ENCODE measurements at places on chromosomes 7 and 10.

GRCh38 chr10:60130130-60130579, 223.8 kb upstream of the CCDC6 start:
- no peak for DNase-seq

DNA sequence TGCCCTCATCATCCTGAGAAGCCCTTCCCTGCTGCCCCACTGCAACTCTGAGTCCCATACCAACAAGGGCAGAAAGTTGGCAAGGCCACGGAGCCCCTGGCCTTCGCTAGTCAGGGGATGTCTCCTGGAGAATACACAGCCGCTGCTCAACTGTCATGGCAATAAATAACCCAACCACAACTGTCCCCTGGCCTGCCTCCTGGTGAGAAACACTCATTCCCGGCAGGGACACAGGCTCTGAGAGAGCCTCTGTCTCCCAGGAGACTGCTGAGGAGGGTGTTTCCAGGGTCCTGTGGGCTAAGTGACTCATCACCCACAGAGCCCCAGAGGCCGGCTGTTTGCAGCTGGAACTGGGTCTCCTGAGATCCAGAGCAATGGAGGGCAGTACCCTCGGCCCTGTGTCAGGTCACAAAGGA, 354.1 kb downstream of the TNS3 start:
- peak; percentile 78 for DNase-seq

GRCh38 chr7:14305233-14305866, 315.9 kb upstream of the ETV1 start:
- DNase-seq = no peak

- no peak for DNase-seq
Measured at GRCh38 chr7:137325927-137326326, 17.6 kb downstream of the PTN start.

GRCh38 chr7:33757563-33758165, 147.7 kb upstream of the BMPER start:
- DNase-seq = peak; percentile 59

DNA sequence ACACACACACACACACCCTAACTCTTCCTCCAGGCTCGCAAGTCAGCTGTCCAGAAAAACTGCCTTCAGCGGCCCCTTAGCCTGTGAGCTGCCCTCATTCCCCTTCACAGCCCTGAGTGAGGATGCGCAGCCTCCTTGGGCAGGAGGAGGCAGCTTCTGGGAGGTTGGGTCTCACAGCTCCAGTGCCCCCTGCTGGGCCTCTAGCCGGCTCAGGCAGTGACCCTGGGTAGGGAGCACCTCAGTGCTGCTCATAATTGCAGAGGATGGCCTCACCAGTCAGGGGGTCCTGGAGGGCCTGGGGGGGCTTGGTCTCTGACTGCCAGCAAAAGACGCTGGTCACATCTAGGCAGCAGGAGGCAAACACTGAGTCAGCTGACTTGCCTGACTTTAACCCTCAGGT, 43.7 kb downstream of the ZNF273 start:
- DNase-seq = no peak

DNA sequence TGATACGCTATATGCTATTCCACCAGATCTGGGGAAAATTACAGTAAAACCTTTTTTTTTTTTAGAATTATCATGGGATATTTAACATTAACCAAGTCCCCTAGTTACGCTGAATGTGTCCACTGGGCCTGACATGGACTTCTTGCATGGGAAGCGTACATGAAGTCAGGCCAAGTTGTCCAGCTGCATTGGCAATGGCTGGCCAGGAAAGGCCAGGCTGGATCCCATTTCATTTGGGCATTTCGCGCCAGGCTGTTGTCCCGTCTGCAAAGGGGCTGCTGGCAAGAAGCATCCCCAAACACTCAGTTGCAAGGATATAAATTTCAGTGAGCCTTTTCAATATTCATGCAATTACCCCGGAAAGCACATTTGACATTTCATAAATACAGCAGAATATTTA, 933.3 kb downstream of the GRID1 start:
- DNase-seq = no peak

- no peak for DNase-seq
Measured at GRCh38 chr7:21051865-21052264, 265.2 kb upstream of the SP8 start.

- peak; percentile 36 for DNase-seq
Measured at GRCh38 chr10:132942101-132943057, at the start of gene CFAP46. Gene CFAP46 (minus strand): TSS chr10:132942570. CDS start chr10:132942484, 86 bp downstream.

GRCh38 chr7:55517191-55517633, 55.1 kb downstream of the VOPP1 start:
- no peak for DNase-seq

DNA sequence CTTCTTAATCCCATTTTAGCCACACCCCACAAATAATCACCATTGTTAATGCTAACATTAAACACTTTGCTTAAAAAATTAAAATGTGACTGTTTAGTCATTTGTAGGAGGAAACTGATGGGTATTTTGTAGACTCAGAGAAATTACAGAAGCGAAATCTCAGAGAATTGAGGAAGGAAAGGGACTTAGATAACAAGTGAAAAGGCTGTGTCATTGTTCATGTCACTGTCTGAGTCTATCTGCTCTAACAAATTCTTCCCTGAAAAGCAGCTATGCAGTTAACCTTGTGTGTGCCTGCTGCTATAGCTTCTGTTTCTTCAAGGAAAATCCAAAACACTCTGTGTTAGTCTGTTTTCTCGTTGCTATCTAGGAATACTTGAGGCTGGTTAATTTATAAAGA, 40.9 kb upstream of the PLXDC2 start:
- no peak for DNase-seq

- no peak for DNase-seq
Measured at GRCh38 chr10:114618722-114619121, 39.4 kb downstream of the ABLIM1 start.

GRCh38 chr10:28875549-28876081, 198.3 kb downstream of the BAMBI start:
- peak; percentile 86 for DNase-seq

DNA sequence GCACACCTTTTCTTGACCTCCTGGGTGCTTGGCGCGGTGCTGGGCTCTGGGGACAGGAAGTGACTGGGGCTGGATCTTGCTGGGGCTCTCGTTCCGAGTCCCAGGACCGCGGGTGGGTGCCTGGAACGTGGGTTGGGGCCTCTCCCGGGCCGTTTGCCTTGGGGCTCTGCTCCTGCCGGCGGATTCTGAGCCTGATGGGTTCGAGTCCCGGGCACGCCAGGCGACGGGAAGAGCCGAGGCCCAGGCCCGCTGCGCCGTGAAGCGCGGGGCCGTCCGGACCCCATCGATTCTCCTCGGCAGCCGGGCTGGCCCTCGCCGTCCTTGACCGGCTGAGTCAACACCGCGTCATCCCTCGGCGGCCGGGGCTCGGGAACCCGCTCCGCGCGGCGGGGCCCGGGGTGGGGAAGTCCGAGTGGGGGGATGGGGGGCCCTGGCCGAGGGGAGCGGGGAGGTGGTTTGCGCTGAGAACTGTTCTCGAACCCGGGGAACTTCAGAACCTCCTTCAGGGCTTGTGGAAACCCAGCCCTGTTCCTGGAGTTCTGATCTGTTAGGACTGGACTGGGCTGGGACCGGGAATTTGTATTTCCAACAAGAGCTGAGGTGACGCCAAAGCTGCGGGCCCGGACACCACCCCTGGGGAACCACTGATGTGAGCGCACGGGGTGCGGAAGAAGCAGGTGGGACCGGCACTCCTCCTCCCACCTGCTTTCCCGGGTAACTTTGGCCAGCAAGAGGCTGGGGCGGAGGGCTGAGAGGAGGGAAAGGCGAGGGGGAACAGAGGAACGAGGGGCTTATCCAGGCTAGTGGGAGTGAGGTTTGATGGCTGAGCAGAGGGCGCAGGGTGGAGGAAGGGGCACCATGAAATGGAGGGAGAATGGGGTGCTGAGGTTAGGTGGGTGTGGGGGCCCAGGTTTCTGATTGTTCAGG, 6.2 kb downstream of the HHEX start:
- peak; percentile 42 for DNase-seq

GRCh38 chr10:34160595-34160994, 654.5 kb downstream of the PARD3 start:
- DNase-seq = no peak

- peak; percentile 57 for DNase-seq
Measured at GRCh38 chr7:3087243-3087755, 43.6 kb upstream of the CARD11 start.
